Activated CD8-positive, alpha-beta T cell treated with anti-CD3 and anti-CD28 coated beads for 36 hours (primary cell): ENCODE measurements at places on chromosomes 12 and 14.
A peak's percentile ranks its signal among the peaks of the same experiment; 100 is the strongest.

DNA sequence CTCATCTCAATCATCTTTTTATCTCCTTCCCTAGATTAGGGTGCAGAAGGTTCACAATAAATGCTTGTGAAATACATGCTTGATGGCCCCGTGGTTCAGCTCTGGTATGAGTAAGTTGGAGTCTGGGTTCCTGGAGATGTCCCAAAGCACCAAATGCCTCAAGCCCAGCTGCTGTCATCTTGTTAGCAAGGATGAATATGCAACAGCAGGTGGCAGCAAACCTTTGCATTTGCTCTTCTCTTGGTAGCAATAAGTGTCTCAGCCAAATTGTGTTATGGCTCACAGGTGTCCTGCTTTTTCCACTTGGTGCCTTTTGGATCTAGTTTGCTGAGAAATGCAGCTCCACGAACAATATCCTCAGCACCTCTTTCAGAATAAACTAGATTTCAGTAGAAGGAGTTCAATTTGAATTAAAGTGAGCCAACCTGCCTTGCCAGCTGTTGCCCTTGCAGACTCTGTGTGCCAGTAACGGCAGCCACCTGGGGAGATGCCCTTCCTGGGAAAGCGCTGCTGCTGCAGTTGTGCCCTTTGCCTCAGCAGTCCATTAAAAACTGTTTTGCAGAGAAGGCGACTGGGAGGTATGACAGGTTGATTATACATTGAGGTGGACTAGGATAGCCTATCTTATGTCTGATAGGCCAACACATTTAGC, 417.3 kb downstream of the SNAPC1 start:
- DNase-seq = peak; percentile 64

GRCh38 chr14:105015242-105015641, 5.6 kb downstream of the CDCA4 start:
- no peak for DNase-seq

GRCh38 chr14:89227496-89227836, 189.6 kb downstream of the FOXN3 start:
- peak; percentile 37 for DNase-seq

DNA sequence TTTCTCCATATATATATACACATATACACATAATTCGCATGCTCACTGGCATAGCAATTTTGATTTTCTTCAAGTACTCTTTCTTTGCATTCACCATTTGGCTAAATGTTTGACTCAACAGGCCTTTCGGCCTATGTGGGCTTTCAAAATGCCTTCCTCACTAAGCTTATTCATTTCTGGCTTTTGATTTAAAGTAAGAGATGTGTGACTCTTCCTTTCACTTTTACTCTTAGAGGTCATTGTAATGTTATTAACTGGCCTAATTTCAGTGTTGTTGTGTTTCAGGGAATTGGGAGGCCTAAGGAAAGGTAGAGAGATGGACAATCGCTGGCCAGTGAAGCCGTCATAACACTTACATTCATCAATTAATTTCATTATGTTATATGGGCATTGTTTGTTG, 14.5 kb upstream of the KLRD1 start:
- peak; percentile 53 for DNase-seq

DNA sequence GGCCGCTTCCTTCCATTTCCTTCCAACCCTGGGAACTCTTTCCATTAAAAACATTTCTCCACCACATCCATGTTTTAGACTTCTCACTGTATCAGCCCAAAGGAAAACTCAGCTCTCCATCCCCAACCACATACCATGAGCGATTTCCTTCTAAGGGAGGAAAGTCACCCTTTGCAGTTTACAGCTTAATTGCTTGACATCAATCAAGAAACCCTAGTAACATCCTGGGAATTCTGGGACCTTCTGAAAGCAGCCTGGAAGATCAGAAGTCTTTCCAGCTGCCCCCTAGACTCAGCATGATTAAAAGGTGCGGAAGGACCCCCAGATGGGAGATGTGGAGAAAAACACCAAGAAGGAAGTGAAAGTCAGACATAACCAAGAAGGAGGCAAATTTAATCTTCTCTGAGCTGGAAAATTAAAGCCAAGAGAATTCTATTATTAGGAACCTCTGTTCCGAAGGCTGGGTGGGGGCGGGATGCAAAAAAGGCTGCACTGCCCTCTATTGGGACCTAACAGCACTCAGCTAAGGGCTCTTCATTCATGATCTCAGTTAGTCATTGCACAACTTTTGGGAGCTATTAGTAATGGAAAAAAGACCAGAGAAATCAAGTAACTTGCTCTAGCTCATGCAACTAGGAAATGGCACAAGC, 73.3 kb upstream of the PLXNC1 start:
- DNase-seq = peak; percentile 32

GRCh38 chr14:56855891-56856461, 45.7 kb upstream of the OTX2 start:
- no peak for DNase-seq

DNA sequence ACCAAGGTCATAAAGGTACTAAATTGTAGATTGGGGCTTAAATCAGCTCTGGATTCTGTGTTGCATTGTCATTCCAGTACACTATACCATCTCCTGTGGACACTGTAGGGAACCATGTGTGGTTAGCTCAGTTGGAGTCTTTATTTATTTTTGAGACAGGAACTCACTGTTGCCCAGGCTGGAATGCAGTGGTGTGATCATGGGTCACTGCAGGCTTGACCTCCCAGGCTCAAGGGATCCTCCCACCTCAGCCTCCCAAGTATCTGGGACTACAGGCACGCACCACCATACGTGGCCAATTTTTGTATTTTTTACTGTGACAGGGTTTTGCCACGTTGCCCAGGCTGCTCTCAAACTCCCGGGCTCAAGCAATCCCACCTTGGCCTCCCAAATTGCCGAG, 6.7 kb downstream of the PAPOLA start:
- DNase-seq = no peak

GRCh38 chr14:106094654-106095189, 568.3 kb downstream of the TMEM121 start:
- no peak for DNase-seq

GRCh38 chr12:67290378-67290777, 21.2 kb downstream of the CAND1 start:
- DNase-seq = no peak

DNA sequence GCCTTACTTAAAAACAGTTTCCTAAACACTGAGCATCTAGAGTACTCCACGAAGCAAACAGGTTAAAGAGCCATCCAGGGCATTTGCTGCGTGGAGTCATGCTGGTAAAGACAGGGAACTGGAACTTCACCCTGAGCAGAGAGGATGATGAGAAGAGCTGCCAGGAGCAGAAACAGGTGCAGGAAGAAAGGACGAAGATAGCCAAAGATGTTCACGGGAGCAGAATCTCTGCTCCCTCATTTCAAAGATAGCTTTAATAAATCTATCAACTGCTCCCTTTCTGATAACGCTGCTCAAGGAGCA, 280.8 kb upstream of the FKBP4 start:
- DNase-seq = no peak

DNA sequence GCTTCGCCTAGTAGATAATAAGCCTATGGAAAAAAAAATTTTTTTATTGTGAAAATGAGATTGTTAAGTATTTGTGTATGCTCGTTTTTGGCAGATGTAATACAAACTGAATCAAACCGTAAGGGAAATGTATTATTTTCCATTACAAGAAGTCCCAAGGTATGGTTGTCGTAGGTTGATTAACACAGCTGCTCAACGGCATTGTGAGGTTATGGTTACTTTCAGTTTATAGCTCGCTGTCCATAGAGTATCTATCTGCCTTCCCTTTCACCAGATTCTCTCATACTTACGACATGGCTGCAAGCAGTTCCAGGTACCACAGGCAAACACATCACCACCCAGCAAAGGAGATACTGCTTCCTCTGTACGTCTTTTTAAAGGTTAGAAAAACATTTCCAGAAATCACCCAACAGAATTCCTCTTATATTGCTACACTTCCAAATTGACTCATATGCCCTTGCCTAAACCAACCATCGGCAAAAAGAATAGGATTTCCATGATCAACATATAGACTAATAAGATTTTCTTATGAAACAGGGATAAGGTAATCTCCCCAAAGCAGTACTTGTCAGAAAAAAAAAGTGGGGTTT, 338.6 kb downstream of the SYT1 start:
- no peak for DNase-seq

DNA sequence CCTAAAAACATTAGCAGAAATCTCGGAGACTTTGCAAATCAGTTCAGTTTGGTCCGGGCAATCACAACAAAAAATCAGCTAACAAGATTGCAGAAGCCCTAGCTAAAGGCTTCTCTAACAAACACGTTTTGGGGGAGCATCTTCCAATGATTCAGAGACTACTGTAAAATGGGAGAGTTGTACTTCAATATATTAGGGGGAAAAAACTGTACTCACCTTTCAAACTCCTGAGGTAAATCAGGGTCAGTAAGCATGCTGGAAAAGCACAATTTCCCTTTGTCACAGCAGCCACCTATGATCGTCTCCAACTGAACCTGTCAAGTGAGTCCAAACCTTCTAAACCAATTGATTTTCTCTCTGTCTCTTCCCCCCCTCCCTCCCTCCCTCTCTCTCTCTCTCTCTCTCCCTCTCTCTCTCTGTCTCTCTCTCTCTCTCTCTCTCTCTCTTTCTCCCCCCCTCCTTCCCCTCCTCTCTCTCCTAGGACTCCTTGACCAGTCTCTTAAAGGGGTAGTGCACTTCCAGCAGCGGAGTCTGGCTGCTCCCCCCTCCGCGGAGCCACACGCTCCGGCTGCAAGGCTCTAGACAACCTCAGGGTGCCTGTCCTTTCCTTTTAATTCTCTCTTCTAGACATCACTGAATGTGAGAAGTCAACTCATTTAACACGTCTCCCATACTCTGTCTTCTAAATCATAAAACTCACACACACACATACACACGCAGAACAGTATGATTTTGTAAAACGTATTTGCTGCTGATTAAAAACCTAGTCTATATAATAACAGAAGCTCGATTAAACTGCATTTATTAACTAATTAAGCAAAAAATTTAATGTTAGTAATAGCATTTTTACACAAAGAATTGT, at the start of gene SOX5:
TSS of gene SOX5 (minus strand) at position 323 of the 862 bp plus-strand sequence. CDS start at position 254, 69 bp downstream.
- DNase-seq = no peak

DNA sequence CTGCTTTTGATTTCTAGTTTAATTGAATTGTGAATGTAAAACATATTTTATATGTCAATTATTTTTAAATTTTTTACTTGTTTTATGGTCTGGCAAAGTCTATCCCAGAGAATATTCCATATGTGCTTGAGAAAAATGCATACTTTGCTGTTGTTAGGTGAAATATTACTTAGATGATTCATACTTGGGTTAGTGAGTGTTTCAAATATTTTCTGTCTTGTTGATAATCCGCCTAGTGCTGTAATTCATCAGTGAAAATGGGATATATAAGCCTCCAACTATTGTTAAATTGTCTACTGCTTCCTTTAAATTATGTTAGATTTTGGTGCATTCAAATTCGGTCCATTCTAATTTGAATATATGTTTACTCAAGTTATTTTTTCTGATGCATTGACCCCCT, 395.5 kb downstream of the LRFN5 start:
- DNase-seq = no peak

DNA sequence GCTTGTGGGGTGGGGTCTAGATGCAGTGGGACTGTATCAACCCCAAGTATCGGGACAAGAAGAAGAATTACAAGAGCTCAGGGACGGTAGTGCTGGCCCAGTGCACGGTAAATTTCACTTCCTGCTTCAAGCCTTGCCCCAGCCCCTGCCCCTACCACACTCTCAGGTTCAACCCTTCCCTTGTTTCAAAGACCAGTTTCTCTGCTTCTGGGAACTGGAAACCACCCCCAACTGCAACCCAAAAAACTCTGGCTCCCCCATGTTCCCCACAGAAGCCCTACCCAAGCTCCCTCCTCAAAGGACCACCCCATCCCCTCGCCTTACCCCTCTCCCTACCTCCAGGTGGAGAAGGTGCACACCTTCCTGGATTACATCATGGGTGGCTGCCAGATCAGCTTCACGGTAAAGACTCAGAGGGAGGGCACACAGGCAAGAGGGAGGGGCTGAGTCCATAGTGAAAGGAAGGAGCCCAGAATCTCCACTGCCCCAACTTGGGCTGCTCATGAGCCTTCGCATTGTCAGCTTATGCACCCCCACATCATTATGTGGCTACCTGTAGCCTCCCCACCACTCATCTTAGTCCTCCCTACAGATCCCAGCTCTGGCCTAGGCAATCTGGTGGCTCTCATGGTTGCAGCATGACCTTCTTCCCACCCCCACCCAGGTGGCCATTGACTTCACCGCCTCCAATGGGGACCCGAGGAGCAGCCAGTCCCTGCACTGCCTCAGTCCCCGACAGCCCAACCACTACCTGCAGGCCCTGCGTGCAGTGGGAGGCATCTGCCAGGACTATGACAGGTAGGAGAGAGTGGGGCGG, 4.3 kb downstream of the CPNE6 start:
- no peak for DNase-seq

DNA sequence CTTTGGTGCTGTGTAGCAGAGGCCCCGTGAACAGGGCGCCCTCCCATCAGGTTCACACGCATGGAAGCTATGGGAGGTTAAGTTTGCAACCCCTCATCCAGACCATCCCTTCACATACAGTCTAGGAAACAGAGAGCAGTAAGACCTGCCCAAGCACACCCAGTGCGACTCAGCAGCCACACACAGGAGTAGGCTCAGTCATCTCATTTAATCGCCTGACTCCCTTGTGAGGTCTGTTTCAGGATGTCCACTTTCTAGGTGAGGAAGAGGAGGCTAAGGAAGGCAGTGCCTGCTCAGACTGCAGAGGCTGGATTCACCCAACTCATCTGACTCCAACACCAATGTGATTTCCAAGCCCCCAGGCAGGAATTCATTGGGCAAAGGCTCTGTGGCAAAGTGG, 11.9 kb downstream of the BDKRB1 start:
- no peak for DNase-seq

- DNase-seq = no peak
Observed at GRCh38 chr12:105504286-105504685, 173.8 kb downstream of the C12orf75 start.

DNA sequence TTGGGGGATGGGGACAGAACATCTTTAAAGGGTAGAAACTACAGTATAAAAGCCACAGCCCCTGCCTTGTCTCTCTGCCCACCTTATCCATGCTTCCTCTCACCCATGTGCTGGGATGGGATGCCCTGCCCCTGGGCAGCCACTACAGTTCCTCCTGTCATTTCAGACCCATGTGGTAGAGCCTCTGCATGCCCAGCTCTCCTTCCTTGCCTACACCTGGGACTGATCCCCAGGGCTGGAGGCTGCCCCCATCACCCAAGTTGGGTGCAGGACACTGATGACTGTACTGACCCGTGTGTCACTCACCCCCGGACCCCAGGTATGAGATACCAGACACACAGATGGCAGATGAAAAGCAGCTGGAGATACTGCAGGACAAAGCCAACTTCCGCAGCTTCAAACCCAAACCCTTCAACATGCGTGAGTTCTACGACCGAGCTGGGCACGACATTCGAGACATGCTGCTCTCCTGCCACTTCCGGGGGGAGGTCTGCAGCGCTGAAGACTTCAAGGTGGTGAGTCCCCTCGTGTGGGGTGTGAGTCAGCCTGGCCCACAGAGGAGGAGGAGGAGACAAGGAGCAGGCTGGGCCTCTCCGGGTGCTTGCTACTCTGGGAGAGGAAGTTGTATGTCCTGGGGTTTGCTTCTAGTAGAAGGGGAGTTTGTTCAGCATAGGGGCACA, 2.2 kb downstream of the ASIC1 start:
- DNase-seq = peak; percentile 91

- DNase-seq = no peak
Observed at GRCh38 chr12:52910248-52910883, 5.5 kb upstream of the KRT8 start.

- DNase-seq = no peak
Observed at GRCh38 chr14:51507906-51508511, 143.7 kb upstream of the FRMD6 start.
